Activated CD4-positive, alpha-beta T cell treated with anti-CD3 and anti-CD28 coated beads, Interleukin-2, amount 50 U/mL, for 48 hours (primary cell): ENCODE measurements at places on chromosomes 12 and 14.
A peak's percentile ranks its signal among the peaks of the same experiment; 100 is the strongest.

DNA sequence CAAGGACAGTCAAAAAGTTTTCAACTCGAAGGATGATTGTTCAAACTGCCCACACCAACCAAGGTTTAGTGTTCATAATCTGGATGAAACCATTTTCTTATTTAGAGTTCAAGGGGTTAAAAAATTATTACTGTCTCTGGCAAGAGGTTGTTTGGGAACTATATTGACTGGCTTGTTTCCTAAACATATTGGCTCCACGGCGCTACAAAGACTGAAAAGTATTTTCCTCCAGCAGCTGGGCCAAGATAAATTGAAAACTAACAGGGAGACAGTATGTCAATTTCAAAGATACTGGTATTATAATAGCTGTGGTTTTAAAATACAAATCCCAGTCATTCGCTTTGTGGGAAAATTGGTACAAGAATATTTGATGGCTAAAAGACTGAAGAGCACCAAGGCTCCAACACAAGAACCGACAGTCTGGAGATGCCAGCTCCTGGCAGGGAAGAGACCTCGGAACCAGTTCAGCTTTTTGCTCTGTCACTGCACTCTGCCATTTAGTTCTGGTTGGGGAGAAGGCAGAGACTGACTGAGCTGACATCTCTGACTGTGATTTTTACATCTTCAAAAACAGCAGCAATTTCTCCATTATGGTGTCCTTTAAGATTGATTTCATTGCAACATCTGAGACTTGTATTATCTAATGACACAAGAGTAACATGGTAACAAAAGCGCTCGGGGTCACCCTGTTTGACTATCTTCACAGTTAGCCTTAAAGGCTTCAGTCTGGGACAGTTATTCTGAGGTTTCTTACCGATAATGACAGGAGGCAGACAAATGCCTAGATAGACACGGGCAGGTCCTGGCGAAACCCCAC is 62.0 kb downstream of the ST8SIA1 start:
- DNase-seq = no peak

GRCh38 chr12:105454688-105455087 is 124.2 kb downstream of the C12orf75 start:
- no peak for DNase-seq

DNA sequence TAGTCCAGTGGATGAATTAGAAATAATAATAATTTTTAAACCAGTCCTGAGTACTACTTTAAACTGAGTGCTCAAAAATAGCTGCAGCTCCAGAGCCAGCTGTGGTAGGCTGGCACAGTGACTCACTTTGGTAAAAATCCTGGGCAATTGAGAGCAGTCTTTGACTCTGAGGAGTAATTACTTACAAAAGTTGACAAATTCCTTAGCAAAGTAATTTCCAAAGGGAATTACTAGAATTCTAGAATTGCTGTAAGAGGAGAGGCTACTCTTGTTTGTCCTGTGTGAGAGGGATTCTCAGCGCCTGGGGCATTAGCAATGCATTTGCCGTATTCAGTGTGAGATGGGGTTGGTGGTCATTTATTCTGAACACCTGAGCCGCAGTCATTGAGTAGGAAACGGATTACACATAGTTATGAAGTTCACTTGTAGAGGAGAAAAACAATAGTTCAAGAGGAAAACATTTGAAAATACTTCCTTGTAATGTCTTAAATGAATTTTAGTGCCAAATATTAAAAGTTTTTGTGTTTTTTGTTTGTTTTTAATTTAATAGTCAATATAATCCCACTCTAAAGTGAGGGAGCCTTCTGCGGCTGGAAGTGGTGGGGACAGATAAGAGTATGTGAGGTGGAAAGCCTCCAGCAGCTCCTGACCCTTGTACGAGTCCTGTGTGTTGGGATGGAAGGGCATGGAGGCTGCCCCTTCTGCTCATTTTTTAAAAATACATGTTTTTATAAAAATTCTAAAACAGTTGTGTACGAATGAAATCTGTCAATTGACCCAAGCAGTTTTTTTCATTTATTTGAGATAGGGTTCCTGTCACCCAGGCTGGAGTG is 41.9 kb downstream of the EID3 start:
- no peak for DNase-seq

- DNase-seq = no peak
Observed at GRCh38 chr12:31217356-31218130, 108.4 kb downstream of the SINHCAF start.

DNA sequence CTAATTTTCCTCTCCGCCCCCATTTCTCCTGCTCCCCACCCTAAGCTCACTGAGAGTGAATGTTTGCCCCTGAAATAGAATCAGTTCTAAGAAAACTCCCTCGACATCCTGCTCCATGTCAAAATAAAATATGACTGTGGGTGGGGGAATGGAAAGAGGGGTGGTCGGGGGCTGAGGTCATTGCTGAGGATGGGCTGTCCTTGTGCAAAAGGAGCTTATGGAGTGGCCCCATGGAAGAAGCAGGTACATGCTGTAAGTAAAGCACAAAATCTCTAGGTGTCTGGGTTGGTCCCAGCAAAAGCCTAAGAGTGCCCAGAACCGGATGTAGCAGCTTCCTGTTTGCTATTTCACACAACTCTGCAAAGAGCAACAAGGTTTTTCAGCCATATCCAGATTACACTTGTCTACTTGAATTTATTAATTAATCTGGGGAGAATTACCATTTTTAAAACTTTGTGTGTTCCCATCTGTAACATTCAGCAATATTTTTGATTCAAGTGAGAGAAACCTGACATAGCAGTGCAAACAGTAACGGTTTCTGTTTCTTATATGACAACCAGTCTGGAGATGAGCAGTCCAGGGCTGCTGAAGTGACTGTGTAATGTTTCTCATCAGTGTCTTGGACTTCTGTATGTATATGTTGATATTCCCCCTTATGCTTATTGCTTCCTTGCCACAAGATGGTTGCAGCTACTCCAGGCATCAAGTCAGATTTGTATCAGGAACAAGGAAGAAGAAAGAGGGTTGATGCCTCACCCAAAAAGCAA is 40.4 kb upstream of the GZMB start:
- peak; percentile 44 for DNase-seq

DNA sequence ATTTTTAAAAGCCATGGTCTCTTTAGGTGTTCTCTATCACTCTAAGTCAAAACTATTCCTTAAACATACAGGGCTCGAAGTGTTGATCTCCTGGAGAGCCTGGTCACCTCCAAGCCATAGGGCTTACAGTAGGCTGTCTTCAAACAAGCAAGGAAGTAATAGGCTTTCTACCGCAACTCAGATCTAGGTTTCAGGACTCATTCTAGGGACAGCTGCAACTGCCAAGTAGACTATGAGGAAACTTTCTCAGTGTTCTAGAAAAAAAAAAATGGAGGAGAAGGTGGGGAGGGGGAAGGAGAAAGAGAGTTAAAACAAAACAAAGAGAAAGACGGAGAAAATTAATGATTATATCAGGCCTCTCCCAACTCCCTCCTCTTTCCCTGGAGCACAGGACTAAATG is 106.9 kb upstream of the ETV6 start:
- no peak for DNase-seq

DNA sequence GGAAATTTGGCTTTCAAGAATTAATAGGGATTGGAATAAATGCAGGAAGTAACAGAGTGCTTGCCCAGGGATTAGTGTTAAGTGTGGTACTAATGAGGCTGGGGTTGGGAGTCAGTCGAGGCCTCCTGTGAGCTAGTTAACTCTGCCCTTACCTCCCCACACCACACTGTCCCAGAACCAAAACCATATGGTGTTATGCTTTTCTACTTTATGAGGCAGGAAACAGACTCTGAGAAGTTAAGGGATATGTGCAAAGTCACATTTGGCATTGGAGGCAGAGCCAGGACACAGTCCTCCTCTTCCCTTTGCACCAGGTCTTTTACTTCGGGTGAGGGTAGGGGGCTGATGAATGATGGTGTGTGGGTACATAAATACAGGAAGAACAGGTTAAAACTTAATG is 41.9 kb downstream of the PELI2 start:
- no peak for DNase-seq

DNA sequence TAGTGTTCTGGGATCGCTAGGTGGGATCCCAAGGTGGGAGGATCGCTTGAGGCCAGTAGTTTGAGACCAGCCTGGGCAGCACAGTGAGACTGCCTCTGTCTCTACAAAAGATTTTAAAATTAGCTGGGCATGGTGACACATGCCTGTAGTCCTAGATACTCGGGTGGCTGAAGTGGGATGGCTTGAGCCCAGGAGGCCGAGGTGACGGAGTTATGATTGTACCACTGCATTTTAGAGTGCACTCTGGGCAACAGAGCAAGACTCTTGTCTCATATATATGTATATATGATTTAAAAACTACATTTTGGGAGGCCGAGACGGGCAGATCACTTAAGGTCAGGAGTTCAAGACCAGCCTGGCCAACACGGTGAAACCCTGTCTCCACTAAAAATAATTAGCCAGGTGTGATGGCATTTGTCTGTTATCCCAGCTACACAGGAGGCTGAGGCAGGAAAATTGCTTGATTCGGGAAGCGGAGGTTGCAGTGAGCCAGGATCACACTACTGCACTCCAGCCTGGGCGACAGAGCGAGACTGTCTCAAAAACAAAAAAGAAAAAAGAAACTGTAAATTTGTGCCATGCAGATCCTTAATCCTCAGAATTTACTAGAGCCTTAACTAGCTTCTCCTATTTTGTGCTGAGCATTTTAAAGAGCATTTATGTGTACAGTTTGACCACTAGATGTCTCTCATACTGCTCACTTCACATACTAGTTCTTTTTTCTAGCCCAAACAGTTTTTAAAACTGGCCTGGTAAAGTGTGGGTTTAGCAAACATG is 114.8 kb downstream of the MON2 start:
- DNase-seq = no peak

DNA sequence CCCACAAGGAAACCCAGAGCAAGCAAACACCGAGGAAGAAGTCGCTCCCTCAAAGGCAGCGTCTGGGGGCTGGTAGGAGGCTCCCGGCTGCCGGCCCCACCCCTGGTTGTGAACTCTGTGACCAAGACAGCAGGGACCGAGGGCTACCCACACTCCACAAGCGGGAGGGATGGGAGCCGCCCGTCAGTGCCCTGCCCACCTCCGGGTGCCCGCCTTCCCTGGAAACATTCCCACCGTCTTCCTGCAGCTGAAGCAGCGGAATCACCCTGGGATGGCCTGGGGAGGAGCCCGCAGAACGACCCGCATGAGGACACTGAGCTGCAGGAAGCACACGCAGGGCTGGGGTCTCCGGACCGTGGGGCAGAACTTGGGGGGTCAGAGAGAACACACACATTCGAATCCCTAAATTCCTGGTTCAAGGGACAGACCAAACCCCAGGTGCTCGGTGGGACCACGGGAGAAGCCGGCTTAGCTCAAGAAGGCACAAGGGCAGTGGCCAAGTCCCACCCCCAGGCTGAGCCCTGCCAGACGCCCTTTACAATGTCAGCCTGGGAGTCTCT is 33.5 kb upstream of the C14orf180 start:
- DNase-seq = no peak
